ENCODE measurements at places on chromosomes 16 and 17. TPM values are rescaled to one million over a fixed set of nuclear protein-coding genes. Genes with fewer than 3 reads are reported as not detected.

CLEC18B gene
- total RNA-seq: not detected

- H3K4me1 ChIP-seq: peaks cover 12% of the 10 kb centered on the region
- no peak overlapping the region for H3K4me3 ChIP-seq
- H3K36me3 ChIP-seq: no peaks in the 10 kb centered on the region
- peaks cover 27% of the 10 kb centered on the region for H3K27me3 ChIP-seq
These were observed 179.5 kb downstream of the NTN1 start for GRCh38 chr17:9200699-9201359.

MIS12 gene
- total RNA-seq: 21.3 TPM

DNA sequence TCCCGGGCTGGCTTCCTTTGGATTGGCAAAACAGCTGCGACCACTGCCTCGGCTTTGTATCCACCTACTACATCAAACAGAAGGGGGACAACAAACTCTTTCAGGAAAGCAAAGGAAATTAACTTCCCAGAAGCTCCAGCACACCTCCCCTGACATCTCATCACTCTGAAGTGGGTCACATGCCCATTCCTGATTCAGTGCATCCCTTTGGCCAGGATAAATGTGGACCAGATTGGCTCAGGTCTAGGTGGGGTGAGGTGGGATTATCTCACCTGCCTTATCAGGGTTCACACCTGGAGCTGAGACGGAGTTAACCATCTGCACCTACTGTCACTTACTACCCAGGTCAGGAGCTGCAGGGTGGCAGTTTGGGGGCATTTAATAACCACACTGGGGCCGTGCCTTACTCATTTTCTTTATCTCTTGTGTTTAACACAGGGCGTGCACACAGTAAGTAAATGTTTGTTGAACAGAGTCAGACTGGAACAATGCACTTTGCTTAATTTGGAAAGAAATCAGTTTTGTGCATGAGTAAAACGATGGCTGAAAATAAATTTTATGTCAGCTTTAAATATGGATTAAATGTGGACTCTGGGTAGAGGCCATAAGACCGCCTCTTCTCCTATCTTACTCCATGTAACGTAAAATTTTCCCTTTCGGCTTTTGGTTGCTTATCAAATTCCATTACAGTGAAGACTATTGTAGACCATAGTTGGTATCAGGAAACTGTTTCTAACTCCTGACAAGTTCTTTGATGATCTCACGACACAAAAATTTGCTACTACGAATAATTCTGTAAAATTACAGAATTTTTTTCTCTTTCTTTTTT is 36.0 kb downstream of the IQCK start:
- H3K36me3 ChIP-seq: no peaks in the 10 kb centered on the region
- DNase-seq: no peak
- H3K27ac ChIP-seq: no peak overlapping the region
- H3K4me1 ChIP-seq: peaks cover 6% of the 10 kb centered on the region

- H3K4me1 ChIP-seq: peaks cover 27% of the 10 kb centered on the region
- no peaks in the 10 kb centered on the region for H3K27me3 ChIP-seq
- H3K27ac ChIP-seq: peak within 1 kb of the TSS; percentile 86
- peak within 1 kb of the TSS; percentile 78 for H3K4me3 ChIP-seq
These were observed at the start of gene ITGB4 for GRCh38 chr17:75720656-75721462. ITGB4 (plus strand) TSS chr17:75721459; CDS start chr17:75724704, 3,245 bp downstream.

DNA sequence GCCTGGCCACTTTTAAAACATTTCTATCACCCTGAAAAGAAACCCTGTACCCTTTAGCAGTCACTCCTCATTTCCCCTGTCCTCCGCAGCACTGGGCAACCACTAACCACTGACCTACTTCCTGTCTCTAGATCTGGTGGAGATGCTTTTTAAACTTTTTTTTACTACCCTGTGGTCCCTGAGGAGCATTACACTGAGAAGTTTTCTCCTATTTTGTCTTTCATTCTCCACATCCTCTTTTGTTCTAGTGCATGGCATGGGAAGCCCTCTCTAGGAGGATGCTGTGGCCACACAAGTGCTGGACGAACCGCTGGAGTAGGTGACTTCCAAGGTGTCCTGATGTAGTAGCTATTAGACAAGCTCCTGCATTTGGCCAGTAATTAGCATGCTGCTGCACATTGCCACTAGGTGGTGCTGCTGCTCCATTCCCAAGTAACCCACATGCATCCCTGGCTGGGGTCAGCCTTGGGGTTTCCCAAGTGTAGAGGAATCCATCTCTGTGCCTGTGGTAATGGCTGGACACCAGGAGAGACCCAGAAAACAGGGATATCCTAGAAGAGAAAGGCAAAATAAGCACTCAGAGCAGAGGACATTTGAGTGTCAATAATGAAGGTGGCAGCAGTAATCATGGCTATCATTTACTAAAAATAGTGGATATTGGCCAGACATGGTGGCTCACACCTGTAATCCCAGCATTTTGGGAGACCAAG is 143.8 kb upstream of the CRHR1 start:
- H3K4me1 ChIP-seq: no peaks in the 10 kb centered on the region
- no peak overlapping the region for H3K27ac ChIP-seq
- no peaks in the 10 kb centered on the region for H3K27me3 ChIP-seq
- peak; percentile 89 for DNase-seq
- H3K4me3 ChIP-seq: no peak overlapping the region
